Anterior cingulate cortex (tissue), 58 donors: ENCODE measurements at places on chromosomes 12 and 14.

- DNase-seq: no peak
Observed at GRCh38 chr14:68402525-68403101, 390.3 kb downstream of the ZFP36L1 start.

- no peak for DNase-seq
Observed at GRCh38 chr14:81301813-81302212, 81.1 kb upstream of the GTF2A1 start.

- no peak for DNase-seq
Observed at GRCh38 chr12:74963867-74964331, 245.7 kb downstream of the KCNC2 start.

GRCh38 chr14:71780075-71780474 lies 152.2 kb upstream of the RGS6 start:
- DNase-seq: no peak

DNA sequence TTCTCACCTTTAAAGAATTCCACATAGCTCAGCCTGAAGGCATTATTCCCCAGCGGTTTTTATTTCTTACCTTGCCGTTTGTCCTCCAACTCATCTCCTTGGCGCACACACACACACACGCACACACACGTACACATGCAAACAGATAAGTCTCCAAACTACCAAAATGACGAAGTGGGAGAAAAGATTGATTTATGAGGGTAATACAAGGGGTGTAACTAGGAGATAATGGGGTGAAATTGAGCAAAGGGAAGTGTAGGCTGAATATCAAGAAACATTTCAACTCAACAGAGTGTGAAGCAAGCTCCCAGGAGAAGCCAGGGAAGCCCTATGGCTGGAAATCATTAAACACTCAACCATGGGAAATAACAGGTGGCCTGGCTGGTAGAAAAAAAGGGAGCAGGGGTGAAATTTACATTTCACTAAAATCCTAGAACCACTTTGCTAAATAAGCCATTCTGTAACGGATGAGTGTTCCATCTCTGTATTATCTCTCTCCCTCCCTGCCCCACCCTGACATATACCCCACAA lies 41.0 kb downstream of the GRIN2B start:
- DNase-seq: no peak

DNA sequence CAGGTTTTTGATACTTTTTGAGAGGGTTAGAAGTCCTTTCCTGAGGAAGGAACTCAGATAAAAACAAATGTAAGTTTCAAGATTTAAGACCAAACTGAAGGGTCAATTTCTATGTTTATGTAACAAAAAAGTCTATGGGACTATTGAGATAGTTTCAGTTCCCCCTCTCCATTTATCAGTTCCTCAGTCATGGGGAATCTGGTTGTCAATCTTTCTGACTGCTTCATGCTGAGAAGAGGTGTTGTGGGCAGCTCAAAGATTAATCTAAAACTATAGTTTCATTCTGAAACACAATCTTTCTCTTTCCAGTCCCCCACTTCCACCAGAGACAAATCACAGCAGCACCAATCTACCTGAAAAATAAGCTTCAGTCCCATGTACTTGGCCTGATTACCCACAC lies 93.7 kb downstream of the KCNMB4 start:
- no peak for DNase-seq

- DNase-seq: no peak
Observed at GRCh38 chr12:127813147-127813546, 453.8 kb upstream of the TMEM132C start.
